ENCODE measurements at places on chromosomes 2 and 18.

DNA sequence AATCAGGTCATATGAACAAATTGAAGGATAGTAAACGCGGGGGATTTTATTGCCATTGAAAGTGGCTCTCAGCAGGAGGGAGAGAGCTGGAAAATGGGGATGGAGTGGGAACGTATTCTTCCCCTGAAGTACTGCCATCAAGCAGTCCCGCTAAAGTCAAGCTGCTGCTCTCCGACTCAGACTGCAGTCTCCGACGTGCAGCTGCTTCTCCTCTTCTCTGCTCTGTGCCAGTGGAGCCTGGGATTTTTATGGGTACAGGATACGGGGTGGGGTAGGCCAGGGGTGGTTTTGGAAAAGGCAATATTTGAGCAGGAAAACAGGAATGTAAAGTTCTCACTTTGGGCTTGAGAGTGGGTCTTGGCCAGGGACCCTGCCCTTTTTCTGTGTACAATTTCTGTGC is 33.0 kb downstream of the KCTD18 start:
- no peak for DNase-seq

GRCh38 chr2:35168351-35168750 is 1187.2 kb upstream of the CRIM1 start:
- DNase-seq = no peak

GRCh38 chr2:10223471-10223870 is 79.2 kb upstream of the HPCAL1 start:
- no peak for DNase-seq

GRCh38 chr2:236221798-236222197 is 42.4 kb downstream of the ASB18 start:
- DNase-seq = no peak

DNA sequence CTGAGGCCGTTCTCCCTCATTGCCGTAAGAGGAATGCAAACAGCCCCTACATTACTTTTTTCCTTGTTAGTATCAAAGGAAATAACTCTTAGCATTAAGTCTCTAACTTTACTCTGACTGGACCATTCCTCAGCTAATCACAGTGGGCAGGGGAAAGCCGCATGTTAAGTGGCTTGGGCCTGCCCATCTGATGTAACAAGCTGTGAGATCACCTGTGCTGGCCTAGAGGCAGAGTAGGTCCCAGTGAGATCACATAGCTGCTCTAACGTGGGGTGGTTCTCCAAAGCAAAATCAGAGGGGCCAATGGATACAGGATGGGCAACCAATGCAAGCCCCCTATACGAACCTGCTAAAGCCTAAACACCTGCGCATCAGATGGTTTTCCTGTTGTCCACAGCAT is 5.9 kb upstream of the MOCOS start:
- no peak for DNase-seq

DNA sequence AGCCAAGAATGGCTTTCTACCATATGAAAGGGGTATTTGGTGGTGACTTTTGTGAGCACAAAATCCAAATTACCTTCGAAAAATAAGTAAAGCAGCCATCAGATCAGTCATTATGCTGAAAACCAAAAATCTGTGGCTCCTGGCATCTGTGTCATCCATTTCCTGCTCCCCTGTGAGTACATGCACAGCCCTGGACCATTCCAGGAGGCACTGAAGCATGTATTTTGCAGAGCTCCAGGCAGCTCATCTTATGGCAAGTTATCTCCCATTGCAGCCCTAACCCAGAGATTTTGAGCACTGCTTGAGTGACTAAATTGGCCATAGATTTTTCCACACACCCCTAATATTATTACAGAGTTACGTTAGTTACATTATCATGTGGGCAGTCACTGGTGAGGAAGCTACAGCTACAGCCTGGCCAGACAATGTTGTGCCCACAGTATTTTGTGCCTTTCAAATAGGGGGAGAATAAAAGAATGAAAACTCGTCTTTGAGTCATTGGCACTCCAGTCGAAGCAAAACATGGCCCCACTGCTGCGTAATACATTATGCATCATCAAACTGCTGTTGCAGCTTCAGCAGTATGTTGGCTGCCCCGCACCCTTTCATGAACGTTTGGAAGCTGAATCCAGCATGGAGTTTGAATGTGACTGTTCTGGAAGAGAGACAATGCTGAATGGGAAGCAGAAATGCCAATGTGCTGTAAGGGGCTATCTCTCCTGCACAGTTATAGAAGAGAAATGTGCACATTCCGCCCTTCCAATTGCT is 702.2 kb downstream of the RNF144A start:
- no peak for DNase-seq

- no peak for DNase-seq
Observed at GRCh38 chr18:10499230-10499629, 26.6 kb upstream of the NAPG start.

DNA sequence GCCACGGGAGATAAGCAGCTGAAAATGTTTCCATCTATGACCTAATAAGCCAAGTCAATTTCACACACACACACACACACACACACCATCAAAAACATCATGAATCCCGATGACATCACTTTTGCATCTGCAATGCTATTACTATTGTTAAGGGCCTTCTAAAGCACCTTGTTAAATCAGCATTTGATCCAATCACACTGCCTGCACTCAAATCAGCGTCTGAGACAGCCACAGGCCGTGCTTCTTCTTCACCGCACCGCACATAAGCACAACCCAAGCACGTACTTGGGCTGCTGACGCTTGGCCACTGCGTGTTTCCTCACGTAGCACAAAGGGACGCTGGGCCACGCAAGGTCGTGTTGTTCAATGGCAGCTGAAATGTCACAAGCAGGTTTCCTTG is 15.8 kb upstream of the MTCL1 start:
- no peak for DNase-seq

DNA sequence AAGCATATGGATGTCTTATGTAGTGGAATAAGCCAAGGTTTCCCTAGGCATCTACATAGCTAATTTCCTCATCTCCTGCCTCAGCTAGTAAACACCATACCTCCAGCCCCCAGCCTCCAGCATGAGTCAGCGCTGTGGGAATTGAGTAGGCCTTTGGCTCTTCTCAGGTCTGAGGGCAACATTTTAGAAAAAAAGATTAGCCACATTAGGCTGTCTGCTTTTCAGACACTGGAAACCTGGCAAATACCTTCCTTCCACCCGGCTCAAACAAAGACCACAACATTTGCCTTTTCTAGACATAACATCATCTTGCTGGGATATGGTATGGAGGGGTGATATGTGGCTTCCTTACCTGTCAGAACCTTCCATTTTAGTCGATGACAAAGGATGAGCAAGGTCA is 6.1 kb upstream of the CCDC195 start:
- no peak for DNase-seq
